Progenitor cell of endocrine pancreas (in vitro differentiated cells): ENCODE measurements at places on chromosomes 4 and X.

DNA sequence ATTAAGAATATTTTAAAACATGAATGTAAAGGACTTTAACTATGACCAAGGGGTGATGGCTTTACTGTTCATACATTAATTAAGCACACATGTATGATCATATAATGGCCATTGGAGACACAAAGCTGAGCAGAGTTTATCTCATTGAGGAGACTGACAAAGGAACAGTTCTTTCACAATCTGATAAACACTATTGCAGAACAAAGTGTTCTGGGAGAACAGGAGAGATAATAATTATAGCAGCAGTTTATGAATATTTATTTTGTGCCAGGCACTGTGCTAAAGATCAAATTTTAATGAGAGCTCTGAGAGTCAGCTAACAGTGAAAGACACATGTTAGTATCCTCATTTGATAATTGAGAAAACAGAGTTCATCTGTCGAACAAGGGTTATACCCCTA, 242.4 kb upstream of the NR3C2 start:
- no peak for DNase-seq

DNA sequence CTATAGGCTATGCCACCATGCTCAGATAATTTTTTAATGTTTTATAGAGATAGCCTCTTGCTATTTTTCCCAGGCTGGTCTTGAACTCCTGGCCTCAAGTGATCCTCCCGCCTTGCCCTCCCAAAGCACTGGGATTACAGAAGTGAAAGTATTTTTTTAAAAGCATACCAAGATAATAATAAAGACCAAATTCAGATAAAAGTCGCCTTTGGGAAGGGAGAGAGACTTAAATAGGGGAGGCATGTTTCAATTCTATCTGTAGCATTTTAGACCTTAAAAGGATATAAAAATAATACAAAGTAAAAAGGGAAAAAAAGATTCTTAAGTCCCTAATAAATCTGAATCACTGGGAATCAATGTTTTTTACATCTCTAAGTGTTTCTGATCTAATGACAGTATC, 108.9 kb downstream of the AFAP1 start:
- DNase-seq = no peak

DNA sequence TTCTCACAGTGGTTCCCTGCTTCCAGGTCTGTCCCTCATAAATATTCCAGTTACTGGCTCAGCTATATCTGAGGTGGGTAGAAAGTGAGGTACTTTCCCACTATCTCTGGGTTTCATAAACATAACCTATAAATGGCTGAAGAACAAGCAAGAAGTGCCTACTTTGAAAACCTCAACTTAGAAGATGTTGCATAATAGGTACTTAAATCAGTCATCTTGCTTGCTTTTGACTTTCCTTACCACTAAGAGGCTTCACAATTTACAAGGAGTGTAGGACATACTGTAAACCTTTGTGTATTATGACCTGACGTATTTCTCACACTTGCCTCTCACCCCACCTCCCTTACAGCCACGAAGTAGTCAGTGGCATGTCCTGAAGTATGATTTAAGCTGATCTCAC, 145.9 kb downstream of the PCDH19 start:
- no peak for DNase-seq

DNA sequence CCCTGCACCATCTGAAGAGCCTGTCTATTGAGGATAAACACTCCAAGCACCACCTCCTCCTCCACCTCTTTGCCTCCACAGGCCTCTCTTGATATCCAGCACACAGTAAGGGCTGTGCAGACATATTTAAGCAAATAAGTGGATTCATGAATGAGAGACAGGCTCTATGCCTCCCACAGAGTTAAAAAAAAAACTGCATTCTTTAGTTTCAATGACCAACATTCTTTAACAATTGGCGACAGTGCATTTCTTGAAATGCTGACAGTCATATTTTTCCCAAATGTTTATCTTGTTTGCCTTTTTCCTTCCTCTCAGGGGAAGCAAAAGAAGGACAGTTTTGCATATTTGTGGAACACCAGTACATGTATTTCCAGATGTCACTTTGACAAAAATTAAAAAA, 38.6 kb downstream of the MXRA5 start:
- no peak for DNase-seq

GRCh38 chr4:75255261-75255660, 258.9 kb downstream of the RCHY1 start:
- DNase-seq = no peak

DNA sequence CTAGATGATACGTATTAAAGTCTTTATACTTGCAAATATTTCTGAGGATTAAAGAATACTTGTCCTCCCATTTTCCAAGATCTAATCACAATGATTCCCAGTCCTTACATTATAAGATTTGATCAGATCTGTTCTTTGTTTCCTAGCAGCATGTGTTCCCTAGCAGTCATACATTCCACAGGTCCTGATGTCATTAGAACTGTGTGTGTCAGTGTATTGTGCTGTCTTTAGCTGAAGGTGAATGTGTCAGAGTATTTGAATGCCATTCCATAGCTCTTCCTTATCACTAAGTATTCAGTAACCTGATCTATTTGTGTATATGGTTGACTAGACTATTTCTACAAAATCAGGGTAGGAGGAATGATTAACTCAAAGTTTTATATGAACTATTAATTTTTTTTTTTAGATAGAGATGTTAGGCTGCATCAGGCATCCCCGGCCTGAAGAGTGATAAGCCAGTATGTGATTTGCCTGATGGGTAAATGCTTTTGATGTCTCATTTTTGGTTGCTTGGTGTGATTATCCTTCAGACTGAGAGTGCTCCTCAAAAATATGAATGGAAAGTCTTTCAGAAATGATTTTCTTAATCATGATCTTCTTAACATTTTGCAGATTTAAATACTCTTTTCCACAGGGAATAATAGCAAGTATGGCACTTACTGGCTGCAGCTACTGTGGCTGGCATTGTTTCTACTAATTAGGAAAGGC, 4.4 kb downstream of the ADGRL3 start:
- DNase-seq = no peak

DNA sequence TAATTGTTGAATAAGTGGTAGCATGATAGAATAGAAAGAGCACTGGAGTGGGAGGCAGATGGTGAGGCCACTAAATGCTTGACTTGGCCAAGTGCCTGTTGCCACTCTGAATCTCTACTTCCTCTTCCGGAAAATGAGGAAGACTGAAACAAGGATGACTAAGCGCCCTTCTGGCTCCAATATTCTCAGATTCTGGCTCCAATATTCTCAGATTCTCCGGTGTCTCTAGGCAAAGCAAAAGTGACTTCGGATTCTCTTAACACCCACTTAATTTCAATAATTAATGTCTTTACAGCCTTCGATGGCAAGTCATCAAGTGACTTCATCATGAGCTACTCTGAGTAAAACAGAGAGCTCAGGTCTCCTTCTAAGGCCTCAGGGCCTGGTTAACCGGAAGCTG, 402.2 kb upstream of the FGF13 start:
- no peak for DNase-seq

DNA sequence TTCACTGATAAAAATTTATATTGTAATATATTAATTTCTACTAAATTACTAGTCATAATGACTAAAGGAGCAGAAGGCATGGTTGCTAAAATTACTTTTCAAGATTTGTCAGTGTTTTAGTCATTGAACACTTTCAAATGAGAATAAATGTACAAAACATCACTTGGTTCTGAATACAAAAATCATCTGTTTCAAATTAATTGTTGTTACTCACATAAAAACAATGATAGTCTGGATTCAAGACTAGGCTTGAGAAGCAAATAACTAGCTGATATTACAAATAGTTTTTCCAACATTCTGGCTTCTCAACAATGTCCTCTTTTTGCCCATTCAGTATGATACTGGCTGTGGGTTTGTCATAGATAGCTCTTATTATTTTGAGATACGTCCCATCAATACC, 112.5 kb downstream of the ANAPC10 start:
- DNase-seq = no peak

DNA sequence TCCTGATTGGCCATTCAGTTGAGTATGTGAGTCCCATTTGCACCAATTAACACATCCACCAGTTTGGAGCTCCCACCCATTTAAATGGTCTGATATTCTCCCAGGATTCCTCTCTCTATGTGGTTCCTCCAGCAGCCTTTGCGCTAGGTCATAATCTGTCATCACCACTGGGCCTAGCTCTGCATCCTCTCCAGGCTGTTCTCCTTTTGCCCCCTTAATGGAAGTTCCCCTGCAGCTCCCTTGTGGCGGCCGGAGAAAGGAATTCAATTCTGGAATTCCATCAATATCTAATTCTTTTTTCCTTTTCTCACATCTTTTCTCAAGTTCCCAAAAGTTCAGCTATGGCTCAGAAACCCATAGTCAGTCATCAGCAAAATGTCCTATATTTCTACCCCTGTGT, 2184.4 kb upstream of the AGA start:
- DNase-seq = no peak

DNA sequence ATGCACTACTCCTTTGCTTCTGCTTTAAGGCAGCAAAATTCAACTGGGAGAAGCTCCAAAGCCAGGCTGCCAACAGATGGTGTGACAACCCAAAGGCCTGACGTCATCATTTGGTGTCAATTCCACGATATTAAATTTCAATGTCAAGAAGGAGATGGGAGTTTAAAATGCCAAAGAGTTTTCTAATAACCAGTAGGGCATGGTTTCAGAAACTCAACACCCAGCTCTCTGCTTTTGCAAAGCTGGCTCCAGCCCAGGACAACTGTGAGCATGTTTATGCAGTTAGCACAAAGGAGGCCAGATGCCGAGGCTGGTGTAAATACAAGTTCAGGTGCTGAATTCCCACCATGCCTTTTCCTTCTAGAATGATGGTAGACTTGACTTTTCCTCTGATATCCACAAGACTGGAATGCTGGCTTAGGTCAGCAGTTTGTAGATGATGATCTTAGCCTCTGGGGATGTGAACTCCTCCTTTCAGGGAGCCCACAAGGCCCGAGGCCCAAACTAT, 67.3 kb downstream of the AFAP1 start:
- DNase-seq = no peak

- DNase-seq = no peak
These were observed 219.3 kb upstream of the FTHL17 start for GRCh38 chrX:31291131-31291530.

GRCh38 chr4:109429545-109429944, 4.1 kb upstream of the SEC24B start:
- DNase-seq = no peak

DNA sequence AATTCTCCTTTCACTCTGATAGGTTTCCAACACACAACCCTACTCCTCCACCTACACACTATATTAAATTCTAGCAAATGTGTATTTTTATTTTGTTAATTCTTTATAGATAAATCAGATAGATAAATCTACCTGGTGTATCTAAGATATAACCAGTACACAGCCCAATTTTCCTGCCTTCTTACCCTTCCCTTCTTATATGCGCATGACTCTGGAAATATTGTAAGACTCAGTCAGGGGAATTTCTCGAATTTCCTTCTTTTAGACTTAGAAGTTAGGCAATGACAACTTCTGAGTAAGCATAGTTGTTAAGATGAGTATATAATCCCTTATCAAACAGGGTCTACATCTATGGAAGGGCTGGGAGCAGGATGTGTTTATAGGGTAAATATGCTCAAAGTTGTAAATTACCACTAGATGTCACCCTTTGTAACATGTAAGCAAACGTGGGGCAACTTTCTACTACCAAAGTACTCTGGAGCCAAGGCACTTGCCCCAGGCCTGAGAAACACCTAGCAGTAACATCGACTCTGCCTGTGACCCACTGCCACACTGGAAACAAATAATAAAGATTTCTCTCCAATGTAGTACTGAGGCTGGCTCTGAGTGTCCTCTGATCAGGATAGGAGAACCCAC, 444.7 kb downstream of the IQCM start:
- no peak for DNase-seq

DNA sequence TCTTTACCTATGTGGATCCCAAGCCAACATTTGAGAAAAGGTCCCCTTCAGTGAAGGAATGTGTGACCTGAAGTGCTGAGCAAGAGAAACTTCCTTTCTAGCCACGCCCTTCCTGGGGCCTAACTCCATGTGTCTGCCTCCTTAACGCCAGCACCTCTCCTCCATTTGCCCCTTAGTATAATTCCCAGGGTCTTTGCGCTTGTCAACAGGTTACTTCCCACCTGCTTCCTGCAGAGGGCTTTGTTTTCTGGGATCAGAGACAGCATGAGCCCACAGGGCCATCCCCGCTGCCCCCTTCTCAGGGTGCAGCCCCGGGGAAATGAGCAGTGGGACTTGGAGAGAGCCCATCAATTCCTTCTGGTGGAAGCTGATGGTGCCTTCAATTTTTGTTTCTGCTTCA, 45.9 kb upstream of the DRD5 start:
- no peak for DNase-seq

DNA sequence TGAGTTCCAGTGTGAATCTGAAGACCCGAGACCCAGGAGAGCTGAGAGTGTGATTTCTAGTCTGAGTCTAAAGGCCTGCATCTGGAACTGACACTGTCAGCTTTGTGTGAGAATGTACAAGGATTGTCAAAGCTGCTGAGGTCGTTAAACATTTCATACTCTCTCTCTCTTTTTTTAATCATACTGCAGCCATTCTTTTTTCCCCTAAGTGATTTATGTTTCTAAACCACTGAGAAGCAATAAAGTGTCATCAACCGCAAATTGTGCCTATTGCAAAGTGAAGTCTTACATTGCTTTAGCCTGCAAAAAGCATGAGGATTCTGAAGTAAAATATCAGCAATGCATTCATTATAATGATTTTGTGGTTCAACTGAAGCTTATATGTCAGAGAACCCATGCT, 106.0 kb downstream of the ASMT start:
- no peak for DNase-seq

- DNase-seq = no peak
These were observed 1257.8 kb downstream of the RPA4 start for GRCh38 chrX:98141466-98141865.

GRCh38 chr4:152462695-152463094, 73.2 kb downstream of the FBXW7 start:
- no peak for DNase-seq

DNA sequence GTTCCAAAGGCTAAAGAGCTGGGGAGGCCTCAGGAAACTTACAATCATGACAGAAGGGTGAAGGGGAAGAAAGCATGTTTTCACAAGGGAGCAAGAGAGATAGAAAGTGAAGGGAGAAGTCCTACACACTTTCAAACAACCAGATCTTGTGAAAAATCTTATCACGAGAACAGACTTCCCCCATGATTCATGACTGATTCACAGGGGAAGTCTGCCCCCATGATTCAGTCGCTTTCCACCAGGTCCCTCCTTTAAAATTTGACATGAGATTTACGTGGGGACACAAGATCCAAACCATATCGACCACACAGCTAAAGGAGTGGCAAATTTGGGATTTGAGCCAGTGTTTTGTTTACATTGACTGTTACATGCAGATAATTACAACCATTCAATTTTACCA, 971.1 kb upstream of the HS3ST1 start:
- no peak for DNase-seq

DNA sequence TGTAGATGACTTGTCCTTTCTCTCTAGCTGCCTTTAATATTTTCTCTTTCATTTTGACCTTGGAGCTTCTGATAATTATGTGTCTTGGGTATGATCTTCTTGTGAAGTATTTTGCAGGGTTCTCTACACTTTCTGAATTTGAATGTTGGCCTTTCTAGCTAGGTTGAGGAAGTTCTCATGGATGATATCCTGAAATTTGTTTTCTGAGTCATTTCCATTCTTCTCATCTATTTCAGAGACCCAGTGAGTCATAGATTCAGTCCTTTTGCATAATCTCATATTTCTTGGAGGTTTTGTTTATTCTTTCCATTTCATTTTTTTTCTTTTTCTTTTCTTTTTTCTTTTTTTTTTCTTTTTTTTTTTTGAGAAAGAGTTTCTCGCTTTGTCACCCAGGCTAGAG, 585.7 kb upstream of the PABPC4L start:
- no peak for DNase-seq

GRCh38 chr4:7864685-7865084, 75.0 kb downstream of the AFAP1 start:
- DNase-seq = no peak
